ENCODE measurements at places on chromosomes 13 and 19.
A peak's percentile ranks its signal among the peaks of the same experiment; 100 is the strongest.

- no peak for DNase-seq
Observed at GRCh38 chr19:54282686-54283470, 2.0 kb upstream of the LILRB2 start.

DNA sequence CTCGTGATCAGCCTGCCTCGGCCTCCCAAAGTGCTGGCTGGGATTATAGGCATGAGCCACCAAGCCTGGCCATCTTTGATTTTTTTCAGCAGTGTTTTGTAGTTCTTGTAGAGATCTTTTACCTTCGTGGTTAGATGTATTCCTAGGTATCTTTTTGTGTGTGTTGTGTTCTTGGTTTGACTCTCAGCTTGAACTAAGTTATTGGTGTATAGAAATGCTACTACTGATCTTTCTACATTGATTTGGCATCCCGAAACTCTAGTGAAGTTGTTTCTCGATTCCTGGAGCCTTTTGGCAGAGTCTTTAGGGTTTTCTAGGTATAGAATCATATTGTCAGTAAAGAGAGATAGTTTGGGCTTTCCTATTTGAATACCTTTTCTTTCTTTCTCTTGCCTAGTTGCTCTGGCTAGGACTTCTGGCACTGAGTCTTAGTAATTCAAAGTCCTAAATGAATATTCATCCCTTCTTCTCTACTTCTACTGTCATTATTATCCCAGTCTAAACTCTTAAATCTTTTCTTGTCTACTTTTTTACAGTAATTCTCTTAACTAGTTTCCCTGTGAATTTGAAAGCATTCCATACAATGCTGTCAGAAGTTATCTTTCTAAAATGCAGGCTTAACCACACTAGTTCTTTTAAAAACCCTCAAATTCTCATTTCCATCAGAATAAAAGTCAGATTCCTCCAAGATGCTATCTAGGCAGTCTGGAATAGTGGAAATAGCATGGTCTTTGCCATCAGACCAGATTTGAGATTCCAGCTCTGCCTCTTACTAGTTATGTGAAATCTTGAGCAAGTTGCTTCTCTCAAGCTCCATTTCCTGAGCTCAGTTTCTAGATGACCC is 7.0 kb downstream of the GPR18 start:
- DNase-seq, result no peak

- DNase-seq, result no peak
Observed at GRCh38 chr13:72754111-72754510, 26.4 kb downstream of the BORA start.

GRCh38 chr13:43274881-43275280 is 251.5 kb downstream of the DNAJC15 start:
- DNase-seq, result no peak

DNA sequence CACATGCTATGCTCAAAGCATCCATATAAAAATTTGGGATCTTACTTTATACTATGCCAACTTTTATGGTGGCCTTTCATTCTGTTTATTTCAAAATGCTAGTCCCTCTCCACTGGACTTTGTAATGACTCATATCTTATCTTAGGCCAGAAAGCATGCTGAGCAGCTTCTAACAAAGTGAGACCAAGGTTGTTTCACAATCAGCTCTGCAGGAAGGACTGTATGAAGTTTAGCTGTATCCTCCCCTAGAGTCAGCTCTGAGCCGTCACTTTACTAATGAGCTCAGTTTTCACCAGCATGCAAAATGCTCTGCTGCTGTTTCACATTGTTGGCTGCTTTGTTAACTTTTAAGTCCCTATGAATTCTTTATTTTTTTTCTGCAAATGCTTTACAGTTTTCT is 1608.8 kb downstream of the OLFM4 start:
- DNase-seq, result no peak

DNA sequence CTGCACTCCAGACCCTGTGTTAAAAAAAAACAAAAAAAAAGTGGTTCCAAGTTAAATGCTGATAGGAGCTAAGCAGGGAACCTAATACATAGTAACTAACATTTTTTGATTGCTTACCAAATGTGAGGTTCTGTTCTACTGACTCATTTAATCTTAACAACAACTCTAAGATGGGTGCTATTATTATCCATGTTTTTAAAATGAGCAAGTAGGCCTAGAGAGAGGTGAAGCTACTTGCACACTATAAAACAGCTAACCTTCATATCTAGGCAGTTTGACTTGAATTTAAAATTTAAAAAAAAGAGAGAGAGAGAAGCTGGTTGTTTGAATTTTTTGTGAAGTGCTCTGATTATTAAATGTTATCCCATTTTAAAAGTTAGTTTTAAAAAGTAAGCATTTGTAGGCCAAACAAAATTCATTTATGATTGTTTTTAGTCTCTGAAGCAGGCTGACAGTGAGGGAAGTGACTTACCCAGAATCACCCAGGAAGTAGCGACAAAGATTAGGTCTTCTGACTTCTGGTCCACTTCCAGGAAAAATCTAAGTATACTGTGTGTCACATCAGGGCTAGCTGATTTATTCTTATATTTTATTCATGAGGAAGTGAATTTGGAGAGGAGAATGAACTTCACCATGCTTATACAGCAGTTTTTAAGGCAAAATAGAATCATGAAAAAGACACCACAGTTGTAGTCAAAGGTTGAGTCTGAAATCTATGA is 2.4 kb downstream of the SIGLECL1 start:
- DNase-seq, result no peak

DNA sequence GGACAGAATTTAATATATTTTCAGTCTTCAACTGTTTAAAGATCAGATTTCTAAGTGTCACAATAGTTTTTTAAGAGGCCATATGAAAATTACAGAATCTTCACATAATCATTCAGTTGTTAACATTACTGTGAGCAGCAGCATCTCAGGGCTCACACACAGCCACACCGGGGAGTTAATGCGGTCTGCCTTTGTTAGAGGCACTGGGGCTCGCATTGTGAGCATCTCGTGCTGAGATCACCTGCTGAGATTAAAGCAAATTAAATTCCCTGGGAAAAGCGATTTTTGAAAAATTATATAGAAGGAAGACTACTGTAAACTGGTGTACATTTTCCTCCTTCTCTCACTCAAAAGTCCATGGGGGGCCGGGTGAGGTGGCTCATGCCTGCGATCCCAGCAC is 16.6 kb downstream of the GPR12 start:
- no peak for DNase-seq

GRCh38 chr13:110706570-110707372 is 855 bp upstream of the CARS2 start:
- no peak for DNase-seq

GRCh38 chr19:39963898-39964297 is 7.1 kb upstream of the PSMC4 start:
- no peak for DNase-seq

GRCh38 chr13:101139081-101139480 is 277.2 kb downstream of the NALCN start:
- no peak for DNase-seq

DNA sequence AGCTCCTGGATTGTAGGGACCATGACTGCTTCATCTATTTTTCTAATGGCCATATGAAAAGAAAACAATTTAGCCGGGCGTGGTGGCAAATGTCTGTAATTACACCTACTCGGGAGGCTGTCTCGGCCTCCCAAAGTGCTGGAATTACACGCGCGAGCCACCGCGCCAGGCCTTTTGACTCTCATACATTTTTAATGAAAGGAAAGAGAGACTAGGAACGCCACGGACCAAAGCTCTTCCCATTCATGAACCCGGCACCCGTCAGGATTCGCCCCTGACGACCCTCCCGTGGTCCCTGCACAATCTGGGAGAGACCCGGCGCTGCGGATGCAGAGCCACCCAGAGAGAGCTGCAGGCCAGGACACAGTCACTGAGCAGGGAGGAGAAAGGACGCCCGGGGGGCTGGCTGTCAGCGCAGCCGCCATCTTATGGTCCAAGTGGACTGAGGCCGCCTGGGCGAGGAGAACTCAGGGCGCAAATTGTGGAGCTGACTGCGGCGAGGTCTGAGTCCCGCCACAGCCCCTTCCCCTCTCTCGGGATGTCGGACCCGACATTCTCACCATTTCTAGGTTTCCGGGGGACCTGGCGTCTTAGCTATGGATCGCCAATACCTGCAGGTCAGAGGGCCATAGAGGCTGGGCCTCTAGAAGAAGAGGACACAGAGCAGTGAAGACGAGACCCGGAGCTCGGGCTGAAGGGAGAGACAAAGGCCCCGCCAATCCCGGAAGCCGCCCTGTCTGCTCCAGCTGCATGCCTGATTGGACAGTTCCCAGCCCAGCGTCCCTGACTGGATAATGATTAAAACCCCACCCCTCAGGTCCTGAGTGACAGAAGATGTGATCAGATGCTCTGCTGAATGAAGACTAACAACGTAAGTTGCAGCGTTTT is at the start of gene ZNF681:
TSS of gene ZNF681 (minus strand) at position 705 of the 888 bp plus-strand sequence. CDS start at position 563, 142 bp downstream.
- peak; percentile 46 for DNase-seq

GRCh38 chr13:43145534-43146196 is 122.3 kb downstream of the DNAJC15 start:
- no peak for DNase-seq

GRCh38 chr13:98370806-98371515 is 193.9 kb upstream of the RNF113B start:
- DNase-seq, result peak; percentile 45

DNA sequence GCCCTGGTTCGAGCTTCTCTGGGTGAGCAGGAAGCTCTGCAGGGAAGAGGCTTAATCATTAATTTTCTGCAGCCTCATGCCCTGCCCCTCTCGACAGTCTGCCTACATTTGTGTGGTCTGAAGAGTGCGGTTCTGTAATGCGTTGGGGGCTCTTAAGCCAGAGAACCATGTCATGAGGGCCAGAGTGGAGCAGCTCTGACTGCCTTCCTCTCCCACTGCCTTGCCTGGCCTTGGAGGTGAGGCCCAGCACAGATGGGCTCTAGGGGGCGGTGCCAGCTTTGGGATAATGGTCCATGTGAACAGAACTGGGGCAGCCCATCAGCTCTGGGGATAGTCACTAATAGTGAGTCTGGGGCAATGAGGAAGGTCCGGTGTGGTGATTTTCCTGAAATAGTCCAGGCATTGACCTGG is 5.7 kb downstream of the FGF9 start:
- DNase-seq, result peak; percentile 71

- no peak for DNase-seq
Observed at GRCh38 chr13:95382916-95383315, 81.7 kb upstream of the ABCC4 start.

DNA sequence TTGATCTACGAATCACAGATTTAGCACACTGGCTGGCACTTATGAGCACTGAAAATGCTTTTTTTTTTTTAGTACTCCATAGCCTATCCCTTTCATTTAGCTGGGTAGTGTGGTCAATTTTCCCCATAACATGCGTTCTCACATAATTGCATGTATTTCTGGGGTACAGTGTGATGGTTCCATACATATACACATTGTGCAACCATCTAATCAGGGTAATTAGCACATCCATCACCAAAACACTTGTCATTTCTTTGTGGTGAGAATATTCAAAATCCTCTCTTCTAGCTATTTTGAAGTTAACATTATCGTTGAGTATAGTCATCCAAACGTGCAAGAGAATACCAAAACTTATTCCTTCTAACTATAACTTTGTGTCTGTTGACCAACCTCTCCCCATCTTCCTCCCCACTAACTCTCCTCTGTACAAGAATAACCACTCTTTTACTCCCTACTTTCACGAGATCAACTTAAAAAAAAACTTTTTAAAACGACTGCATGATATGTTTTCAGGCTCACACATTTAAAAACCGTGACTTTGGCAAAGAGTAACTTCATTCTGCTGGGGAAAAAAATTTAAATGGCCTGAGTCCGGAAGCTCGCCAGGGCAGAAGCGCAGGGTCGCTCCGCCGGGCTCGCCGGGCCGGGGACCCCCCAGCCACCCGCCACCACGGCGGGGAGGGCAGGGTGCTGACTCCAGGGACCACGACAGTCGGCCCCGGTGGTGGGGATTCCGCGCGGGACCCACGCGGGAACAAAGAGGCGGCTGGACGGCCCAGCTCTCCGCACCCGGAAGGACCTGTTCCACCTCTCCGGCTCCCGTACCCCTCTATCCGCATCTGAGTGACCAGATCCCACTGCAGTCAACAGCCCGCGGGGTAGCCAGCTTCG is 868 bp upstream of the UBAC2 start:
- no peak for DNase-seq

- no peak for DNase-seq
Observed at GRCh38 chr13:47049276-47049989, 152.6 kb upstream of the HTR2A start.

DNA sequence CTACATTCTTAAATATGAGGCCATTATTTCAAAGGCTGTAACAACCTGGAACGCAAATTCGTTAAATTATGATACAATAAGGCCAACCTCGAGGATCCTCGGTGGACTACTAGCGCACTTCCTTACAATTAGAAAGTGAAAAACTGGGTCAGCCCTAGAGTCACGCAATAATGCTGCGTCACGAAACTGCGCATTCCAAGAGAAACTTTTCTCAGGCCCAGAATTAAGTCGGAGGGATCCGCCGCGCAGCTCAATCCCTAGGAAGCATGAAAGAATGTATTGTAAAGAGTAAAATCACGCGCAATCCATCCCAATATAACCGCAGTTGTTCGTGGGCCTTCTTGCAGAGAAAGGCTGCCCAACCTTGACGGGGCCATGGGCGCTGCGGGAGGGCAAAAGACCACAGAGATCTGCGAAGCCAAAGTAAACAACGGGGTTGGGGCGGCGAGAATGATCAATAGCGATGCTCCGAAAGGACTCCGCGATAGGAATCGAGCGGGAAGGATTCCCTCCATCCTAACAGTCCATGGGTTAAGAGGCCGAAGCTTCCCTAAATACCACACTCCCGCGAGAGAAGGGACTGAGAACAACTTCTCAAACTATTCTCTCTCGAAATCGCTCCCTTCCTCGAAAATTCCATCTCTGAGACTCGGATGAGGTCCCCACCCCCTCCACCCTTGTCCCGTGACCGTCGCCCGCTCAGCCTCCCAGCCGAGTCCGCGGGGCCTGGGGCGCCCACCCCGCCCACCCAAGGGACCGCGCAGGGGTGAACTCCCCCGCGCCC is 564 bp downstream of the SPART start:
- peak; percentile 73 for DNase-seq

DNA sequence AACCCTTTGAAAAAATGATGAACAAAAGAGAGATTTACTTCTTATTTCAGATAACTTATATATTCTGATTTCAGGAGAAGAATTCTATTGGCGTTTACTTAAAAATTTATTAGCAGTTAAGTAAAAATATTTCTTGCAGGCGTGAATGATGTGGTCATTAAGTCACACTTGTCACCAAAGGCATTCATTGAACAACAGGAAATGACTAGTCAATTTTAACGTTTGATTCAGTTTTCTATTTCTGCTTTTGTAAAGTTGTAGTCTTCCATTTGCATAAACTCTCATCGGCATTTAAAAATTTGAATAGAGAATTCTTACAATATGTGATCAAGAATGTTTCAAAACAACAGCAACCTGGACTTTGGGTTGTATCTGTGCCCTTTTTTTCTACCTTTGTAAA is 83.4 kb downstream of the GPR12 start:
- DNase-seq, result no peak

GRCh38 chr19:29851769-29852521 is 40.2 kb downstream of the CCNE1 start:
- no peak for DNase-seq

GRCh38 chr19:49560358-49560900 is 19.9 kb downstream of the NOSIP start:
- no peak for DNase-seq

DNA sequence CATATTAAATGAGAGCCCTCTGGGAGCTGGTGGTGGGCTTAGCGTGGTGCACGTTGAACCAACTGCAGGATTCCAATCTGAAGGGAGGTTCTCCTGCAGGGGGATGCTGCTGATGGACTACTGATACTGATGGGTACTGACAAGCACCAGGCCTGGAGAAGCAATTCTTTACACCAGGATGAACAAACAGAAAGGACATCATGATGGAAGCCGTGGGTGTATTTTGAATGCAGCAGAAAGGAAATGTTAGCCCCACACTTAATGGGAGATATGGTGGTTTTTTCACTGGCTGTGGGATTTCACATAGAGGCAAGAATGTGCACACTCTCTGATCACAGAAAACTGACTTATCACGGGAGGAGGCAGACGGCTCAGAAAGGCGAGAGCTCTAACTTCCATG is 299.7 kb downstream of the TEX29 start:
- no peak for DNase-seq

Measured in H1 (cell line).